M059J (cell line): ENCODE measurements at places on chromosomes 7 and 10. TPM values are rescaled to one million over a fixed set of nuclear protein-coding genes. Genes with fewer than 3 reads are reported as not detected.

DTX2 gene
- total RNA-seq, result 14.1 and 21.9 TPM in 2 replicates

GRCh38 chr7:84314263-84314662, 119.7 kb upstream of the SEMA3A start:
- DNase-seq, result no peak

DNA sequence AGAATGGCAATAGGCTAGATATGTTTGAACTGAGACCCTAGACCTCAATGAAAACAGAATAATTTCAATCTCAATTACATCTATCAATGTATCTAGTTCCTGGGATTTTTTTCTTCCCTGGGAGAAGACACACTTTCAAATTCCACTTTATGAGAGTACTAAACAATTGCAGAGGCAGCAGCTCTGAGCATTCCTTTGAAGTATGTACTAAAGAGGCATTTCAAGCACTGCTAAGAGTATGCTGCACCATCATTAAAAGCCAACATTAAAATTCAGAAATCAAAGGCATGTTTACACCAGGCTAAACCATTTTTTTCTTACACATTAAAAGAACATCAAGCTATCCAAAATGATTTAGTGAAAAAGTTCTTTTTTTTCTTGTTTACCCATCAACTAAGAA, 297.9 kb upstream of the CACNA2D1 start:
- no peak for DNase-seq

GRCh38 chr10:98078774-98079173, 48.4 kb upstream of the CRTAC1 start:
- no peak for DNase-seq

GRCh38 chr10:107966826-107967225, 802.3 kb upstream of the SORCS1 start:
- no peak for DNase-seq
